ENCODE measurements at places on chromosomes 5 and 9. TPM values are rescaled to one million over a fixed set of nuclear protein-coding genes. Genes with fewer than 3 reads are reported as not detected.
A peak's percentile ranks its signal among the peaks of the same experiment; 100 is the strongest.

Gene HACD4
- 0.89 TPM for total RNA-seq

DNA sequence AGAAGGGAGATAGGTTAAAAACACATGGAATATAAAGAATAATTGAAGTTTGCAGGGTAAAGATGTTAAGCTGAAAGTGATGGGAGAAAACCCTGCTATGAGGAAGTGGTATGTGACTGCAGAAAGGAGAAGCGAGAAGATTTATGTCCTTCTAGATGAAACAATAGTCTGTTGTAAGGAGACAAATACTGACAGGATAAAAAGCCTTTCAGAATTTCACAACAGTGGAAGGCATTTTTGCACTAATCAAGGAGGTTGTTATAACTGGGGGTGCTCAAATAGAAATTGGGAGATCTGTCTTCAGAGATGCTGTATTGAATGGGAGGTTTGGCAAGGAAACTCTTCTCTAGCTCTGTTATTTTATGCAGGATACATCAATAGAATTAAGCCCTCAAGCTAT, 69.6 kb downstream of the NMUR2 start:
- no peak for DNase-seq

GRCh38 chr5:54629115-54629514, 111.6 kb downstream of the SNX18 start:
- no peak for DNase-seq

- no peak for DNase-seq
These were observed 22.0 kb upstream of the RXRA start for GRCh38 chr9:134304261-134304660.

Gene FOXD4L3
- total RNA-seq = not detected

Gene GLDC
- total RNA-seq = not detected

Gene CDC37L1
- total RNA-seq = 35.3 TPM

Gene UGT3A1
- total RNA-seq = not detected

- no peak for DNase-seq
These were observed 159.1 kb downstream of the ROR2 start for GRCh38 chr9:91790917-91791316.

DNA sequence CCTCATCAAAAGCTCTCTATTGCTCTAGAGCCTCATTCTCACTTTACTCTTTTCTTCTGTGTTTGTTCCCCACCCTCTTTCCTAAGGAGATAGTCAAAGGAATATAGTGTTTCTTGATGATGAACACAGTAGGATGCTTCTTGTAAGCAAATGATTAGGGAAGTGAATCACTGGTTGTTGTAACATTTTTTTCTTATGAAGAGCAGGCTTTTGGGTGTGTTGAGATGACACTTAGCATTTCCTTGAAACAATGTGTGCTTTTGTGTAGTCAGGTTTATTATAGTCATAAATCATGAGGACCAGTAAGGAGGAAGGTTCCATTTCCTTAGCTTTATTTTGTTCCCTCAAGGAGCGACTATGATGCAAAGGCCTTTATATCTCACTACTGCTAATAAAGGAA, 1991.3 kb upstream of the C9orf72 start:
- no peak for DNase-seq

Gene TAS2R1
- total RNA-seq = not detected

GRCh38 chr9:106913276-106913675, 50.3 kb downstream of the ZNF462 start:
- DNase-seq = no peak

DNA sequence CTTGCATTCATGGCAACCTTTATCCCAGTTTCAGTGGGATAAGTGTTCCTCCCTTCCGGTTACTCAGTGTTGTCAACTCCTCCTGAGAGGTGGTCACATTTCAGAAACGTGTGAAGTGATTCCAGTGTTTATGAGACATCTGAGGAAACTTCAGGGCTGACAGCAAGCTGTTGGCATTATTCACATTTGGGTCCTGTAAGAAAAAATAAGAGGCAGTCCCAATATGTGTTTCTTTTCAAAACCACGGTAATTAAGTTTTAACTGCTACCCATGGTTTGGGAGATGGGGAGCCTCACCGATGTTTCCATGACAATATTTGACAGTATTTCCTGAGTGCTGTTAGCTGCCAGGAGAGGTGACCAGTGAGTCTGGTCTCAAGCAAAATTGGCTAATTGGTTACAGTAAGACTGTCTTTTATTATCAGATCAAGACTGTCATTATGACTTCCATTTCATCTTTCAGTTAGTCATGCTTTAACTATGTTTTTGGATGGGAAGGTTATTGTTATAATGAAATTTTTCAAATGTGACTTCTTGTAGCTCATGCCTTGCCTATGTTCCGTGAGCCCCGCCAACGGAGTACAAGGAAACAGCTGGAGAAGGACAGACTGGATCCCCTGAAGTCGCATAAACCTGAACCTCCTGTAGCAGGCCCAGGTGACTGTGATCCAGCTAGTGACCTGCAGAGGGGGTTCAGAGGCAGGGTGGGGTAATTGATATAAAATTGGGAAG, 115.3 kb downstream of the GDNF start:
- DNase-seq = no peak

DNA sequence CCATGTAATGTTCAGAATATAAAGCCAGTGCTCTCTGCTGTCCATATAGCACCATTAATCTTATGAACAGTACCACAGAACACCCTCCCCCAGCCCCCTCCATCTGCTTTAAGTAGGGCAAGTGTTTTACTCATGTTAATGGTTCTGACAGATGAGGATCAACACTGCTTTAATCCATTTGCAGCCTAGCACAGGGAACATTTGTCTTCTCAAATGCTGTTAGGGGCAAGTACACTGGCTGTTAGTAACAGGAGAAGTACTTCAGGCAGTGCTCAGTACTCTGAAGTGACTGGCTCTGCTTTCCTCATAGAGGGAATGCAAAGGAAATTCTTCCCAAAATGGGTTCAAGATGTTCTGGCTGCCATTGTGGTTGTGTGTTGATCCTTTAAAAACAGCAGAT, 202.6 kb downstream of the DCP2 start:
- DNase-seq = no peak

DNA sequence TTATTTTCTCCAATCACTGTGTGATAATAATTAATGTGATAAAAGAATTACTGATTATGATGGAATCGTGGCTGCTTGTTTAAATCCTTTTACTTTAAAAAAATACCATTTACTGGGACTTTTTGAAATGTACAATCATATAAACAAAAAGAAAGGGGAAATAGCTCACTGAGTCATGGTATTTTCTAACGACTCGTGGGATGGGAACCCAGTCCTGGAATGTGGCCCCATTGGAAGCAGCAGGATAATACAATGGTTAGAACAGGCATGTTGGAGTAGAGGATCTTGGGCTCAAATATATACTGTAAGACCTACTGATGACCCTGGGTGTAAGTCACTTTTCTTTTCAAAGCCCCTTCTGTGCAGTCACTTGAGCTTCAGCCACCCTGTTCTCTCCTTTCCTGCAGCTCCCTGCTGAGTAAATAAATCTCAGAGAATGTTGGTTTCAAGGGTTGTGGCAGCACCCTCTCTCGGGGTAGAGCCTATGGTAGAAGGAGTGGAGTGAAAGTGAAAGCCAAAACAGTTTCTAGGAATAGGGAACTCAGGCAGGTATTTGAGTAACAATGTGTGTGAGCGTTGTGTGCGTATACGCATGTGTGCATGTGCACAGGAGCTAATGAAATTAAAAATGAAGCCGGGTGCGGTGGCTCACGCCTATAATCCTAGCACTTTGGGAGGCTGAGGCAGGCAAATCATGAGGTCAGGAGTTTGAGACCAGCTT, 40.8 kb upstream of the LARP1 start:
- DNase-seq = no peak

- no peak for DNase-seq
These were observed 205.6 kb downstream of the C9orf50 start for GRCh38 chr9:129414993-129415941.

Gene CYSRT1
- not detected for total RNA-seq

Gene RFX3
- 3.0 TPM for total RNA-seq

GRCh38 chr9:122398371-122398924, 27.6 kb downstream of the PTGS1 start:
- no peak for DNase-seq

GRCh38 chr5:6638236-6638635, 5.0 kb downstream of the SRD5A1 start:
- no peak for DNase-seq

Gene NKD2
- 3.4 TPM for total RNA-seq

DNA sequence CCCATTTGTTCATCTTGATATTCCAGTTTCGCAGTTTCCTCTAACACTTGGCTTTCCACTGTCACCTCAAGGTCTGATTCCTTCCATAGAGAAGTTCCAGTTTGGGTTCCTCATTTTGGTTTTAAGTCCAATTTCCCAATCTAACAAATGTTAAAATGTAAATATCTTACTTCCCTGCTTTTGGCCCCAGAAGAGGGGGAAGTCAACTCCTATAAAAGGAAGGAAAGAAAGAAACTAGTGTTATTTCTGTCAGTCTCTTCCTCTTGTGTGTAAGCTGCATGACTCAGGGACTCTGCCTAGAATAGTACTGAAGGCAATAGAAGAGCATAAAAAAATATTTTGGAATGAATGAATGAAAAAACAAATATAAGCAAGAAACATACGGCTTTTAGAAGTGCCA, 127.5 kb upstream of the CCNG1 start:
- no peak for DNase-seq

Gene SURF2
- total RNA-seq = 14.5 TPM

Gene CA9
- 0.64 TPM for total RNA-seq

Gene TXNDC8
- not detected for total RNA-seq

Gene LRRTM2
- 0.12 TPM for total RNA-seq

DNA sequence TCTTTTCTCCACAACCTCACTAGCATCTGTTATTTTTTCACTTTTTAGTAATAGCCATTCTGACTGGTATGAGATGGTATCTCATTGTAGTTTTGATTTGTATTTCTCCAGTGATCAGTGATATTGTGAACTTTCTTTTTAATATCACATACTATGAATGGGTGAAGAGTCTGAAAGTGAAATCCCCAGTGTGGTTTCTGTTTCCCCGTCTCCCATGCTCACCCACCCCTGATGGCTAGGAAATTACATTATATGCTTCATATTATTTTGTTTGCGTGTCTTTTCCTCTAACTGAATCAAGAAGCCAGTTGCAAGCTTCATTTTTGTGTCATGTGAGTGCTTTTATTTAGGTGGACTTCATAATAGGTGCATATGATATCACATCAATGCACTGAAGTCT, 171.1 kb downstream of the ARHGAP26 start:
- DNase-seq = no peak

GRCh38 chr9:83432104-83432627, 106.0 kb downstream of the FRMD3 start:
- DNase-seq = peak; percentile 88

Gene SLC4A9
- not detected for total RNA-seq

GRCh38 chr5:34841816-34842215, 2.9 kb downstream of the TTC23L start:
- DNase-seq = no peak

Gene CARD6
- 6.4 TPM for total RNA-seq

DNA sequence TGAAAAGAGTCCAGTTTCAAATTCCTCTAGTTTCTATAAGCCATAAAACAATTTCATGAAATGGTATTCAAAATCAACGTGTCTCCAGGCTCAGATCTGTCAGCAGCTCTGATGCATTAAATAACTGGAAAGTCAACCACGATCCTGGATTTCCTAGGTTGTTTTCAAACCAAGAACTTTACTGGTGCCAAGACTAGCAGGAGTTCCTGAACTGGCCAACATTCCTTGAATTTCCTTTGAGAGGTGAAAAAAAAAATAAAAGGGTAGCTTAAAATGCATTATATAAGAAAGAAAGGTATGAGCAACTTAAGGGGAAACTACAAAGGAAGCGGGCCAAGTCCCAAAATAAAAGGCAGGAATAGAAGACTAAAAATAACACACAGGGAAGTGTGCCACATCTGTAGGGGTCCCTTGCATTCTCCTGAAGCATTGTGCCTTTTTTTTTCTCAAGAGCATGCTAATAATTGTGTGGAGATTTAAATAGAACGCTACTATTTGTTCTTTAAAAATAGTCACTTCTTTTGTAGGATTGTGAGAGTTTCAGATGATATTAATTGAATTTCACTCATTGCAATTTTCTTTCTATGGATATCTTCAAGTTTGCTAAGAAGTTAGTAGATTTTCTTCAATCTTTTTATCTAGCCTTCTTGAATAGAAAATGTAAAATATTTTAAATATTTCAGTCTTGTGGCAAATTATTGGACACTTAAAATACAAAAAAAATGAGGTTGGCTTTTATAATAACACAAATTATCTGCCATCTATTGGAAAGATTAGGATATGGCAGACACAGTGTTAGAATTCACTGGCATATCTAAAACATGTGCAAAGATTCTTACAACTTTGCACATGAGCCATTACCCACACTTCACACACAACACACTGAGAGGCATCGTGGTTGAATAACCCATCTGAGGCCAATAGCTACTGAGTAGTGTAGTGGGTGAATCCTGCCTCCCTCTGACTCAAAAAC, 15.3 kb downstream of the ESM1 start:
- no peak for DNase-seq

GRCh38 chr9:37032713-37033112, 1.4 kb downstream of the PAX5 start:
- DNase-seq = no peak

- DNase-seq = no peak
These were observed 490.5 kb upstream of the ZNF608 start for GRCh38 chr5:125236981-125237380.

DNA sequence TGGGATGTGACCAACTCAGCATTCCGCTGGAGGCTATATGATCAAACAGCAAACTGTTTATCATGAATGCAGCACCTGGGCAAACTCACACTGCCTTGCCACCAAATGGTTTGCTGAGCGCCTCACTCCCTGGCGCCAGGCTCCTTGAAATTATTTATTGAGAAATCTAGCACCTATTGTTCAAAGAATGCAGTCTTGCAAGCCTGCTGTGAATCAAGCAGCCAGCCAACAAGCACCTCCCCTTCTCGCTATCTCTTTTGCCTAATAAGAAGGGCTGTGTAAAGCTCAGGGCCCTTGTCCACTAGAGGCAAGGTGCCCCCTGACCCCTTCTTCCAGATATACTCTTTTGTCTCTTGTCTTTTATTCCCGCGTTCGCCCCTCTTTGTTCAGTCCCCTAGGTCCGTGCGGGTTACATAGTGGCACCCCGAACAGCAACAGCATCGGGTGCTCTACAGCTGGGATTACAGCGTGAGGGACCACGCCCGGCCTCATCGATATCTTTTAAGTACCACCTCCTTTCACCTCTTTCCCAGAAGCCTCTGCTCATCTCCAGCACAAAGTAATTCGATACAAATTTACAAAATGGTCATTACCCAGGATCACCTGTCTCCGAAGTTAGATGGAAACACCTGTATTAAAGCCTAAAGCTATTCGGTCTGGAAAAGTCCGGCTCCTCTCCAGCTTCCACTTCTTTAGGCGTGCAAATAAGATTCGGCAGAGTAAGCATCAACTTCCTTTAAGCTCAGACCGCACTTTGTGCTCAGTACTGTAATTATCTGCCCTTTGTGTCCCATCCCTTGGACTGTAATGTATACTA, 896 bp downstream of the RIGI start:
- no peak for DNase-seq

GRCh38 chr5:12691330-12691729, 787.1 kb upstream of the CTNND2 start:
- DNase-seq = no peak

GRCh38 chr5:148176480-148176879, 8.1 kb downstream of the SPINK14 start:
- DNase-seq = no peak

- DNase-seq = no peak
These were observed 117.8 kb upstream of the SARDH start for GRCh38 chr9:133855802-133856521.
